Naive thymus-derived CD8-positive, alpha-beta T cell (primary cell): ENCODE measurements at places on chromosomes 7 and 10. TPM values are rescaled to one million over a fixed set of nuclear protein-coding genes. Genes with fewer than 3 reads are reported as not detected.

- no peak for DNase-seq
- no peak overlapping the region for H3K27ac ChIP-seq
- peaks cover 29% of the 10 kb centered on the region for H3K27me3 ChIP-seq
- peaks cover 2% of the 10 kb centered on the region for H3K4me1 ChIP-seq
- no peaks in the 10 kb centered on the region for H3K36me3 ChIP-seq
- H3K4me3 ChIP-seq: no peak overlapping the region
Observed at GRCh38 chr7:49800031-49800430, 26.6 kb downstream of the VWC2 start.

- no peaks in the 10 kb centered on the region for H3K27me3 ChIP-seq
- peaks cover 16% of the 10 kb centered on the region for H3K4me1 ChIP-seq
- DNase-seq: no peak
- H3K36me3 ChIP-seq: no peaks in the 10 kb centered on the region
Observed at GRCh38 chr10:119395280-119396007, 147.1 kb downstream of the RGS10 start.

- H3K4me1 ChIP-seq: peaks cover 20% of the 10 kb centered on the region
- no peak overlapping the region for H3K4me3 ChIP-seq
- no peak overlapping the region for H3K27ac ChIP-seq
Observed at GRCh38 chr7:37095122-37095521, 353.5 kb downstream of the ELMO1 start.

DNA sequence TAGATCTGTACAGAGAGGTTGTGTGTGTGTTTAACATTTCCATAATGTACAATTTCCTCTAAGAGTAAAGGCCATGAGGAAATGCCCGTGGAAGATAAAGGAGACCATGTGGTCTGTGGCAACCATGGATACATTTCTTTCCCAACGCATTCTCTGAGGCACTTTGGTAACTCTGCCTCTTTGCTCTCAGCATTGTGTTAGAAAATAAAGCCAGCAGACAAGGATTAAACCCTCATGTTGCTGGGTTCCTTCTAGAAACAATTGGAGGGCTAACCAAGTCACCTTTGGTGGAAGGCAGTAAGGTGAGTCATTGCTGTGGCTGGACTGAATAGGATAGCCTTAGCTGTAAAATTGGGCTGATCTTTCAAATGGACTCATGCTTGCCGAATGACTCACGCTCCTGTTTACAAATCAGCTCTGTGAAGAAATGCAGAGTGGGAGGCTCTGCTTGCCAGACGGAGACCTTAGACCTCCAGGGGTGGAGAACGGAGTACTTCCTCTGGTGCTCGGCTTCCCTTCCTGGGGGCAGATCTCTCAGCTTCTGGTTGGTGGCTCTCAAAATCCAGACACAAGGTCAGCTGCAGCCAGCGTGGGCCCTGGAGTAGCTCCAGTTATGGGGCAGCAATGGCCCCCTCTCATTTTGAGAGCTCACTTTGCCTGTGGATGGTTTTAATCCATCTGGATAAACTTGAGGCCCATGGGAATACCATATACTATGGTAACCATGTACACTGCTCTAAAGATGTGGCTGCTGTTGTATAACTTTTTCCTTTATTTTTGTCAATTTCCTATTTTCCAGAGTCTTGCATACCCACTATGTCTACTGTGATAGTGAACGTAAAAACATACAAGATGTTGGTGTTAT, 137.3 kb downstream of the TCF7L2 start:
- no peaks in the 10 kb centered on the region for H3K36me3 ChIP-seq
- no peak for DNase-seq
- H3K4me3 ChIP-seq: no peak overlapping the region

- H3K36me3 ChIP-seq: no peaks in the 10 kb centered on the region
- H3K4me1 ChIP-seq: no peaks in the 10 kb centered on the region
- H3K4me3 ChIP-seq: no peak overlapping the region
- no peak overlapping the region for H3K27ac ChIP-seq
Observed at GRCh38 chr10:52249850-52250395, 64.2 kb upstream of the DKK1 start.

DNA sequence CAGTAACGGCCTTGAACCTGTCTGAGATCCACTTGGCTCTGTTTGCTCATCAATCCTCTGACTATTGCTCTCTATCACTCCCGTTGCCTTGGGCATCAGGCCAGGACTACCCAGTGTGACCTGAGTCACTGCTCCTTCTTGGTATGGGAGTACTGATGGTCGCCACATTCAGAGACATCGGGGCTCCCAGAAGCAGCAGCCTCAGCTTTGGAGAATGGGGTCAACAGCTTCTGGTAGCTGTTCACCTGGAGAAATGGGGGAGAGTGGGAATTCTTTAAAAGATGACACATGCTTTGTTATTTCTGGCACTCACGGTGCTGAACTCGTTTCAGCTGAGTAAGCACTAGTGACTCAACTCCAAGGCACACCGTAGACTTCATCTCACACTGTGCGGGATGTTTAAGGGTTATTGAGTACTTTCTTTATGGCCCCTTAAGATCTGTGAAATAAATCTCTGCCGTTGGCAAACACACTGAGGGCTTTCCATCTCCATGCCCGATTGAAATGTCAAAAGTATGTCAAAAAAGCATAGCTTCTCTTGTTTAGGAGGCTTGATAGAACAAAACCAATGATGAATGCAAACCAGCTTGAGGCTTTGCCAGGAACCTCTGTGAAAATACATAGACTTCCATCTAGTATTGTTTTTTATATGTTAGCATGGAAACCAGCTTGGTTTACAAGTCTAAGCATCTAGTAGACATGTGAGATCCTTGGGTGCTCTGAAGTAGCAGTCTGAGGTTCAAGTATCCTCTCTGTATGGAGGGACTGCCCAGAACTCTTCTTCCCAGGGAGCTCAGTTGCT, 333.1 kb downstream of the CXCL12 start:
- DNase-seq: no peak
- H3K27ac ChIP-seq: no peak overlapping the region
- no peak overlapping the region for H3K4me3 ChIP-seq
- peaks cover 21% of the 10 kb centered on the region for H3K27me3 ChIP-seq
- no peaks in the 10 kb centered on the region for H3K36me3 ChIP-seq
- H3K4me1 ChIP-seq: no peaks in the 10 kb centered on the region

The GIMAP5 gene
- total RNA-seq: 364 TPM

DNA sequence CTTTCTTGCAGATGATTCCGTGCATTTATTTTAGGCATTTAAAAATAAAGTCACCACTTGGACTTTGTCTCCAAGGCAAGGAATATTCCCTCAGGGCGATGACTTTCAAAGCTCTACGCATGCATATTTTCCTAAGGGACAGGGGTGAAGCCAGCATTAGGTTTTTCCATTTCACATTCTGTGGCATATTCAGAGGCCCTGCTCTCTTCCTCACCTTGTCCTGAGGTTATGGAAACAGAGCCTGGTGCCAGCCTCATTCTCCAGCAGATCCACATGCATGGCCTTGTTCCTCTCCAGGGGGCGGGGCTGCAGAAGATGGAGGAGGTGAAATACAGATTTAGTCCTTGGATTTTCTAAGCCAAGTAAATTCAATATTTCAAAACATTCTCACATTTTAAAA, 11.6 kb upstream of the LYZL1 start:
- no peak overlapping the region for H3K4me3 ChIP-seq
- peaks cover 1% of the 10 kb centered on the region for H3K27me3 ChIP-seq

The MYH16 gene
- not detected for total RNA-seq

DNA sequence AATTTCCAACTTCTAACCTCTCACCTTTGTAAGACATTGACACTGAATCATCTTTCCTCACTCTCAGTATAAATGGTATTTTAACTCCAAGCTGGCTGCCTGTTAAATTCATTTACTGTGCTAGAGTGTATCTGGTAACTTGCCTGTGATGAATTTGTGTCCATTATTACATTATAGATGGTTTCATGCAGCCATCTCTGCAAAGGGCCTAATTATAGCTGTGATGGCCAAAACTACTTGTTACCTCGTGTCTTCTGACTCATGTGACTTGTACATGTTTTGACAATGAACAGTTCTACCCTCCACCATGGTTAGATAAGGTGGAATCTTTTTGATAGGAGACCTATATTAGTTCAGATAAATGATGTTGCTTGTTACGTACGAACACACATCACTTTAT, 392.0 kb downstream of the PAXIP1 start:
- peaks cover 2% of the 10 kb centered on the region for H3K27me3 ChIP-seq
- no peak overlapping the region for H3K27ac ChIP-seq
- no peaks in the 10 kb centered on the region for H3K36me3 ChIP-seq
- H3K4me3 ChIP-seq: no peak overlapping the region
- no peaks in the 10 kb centered on the region for H3K4me1 ChIP-seq
